ENCODE measurements at places on chromosomes 6 and 20. TPM values are rescaled to one million over a fixed set of nuclear protein-coding genes. Genes with fewer than 3 reads are reported as not detected.
A peak's percentile ranks its signal among the peaks of the same experiment; 100 is the strongest.

Gene XKR7
- 0.03 TPM for polyA plus RNA-seq

Gene FAM209B
- polyA plus RNA-seq = 0.28 TPM

Gene DCDC2
- 0.23 TPM for polyA plus RNA-seq

Gene GNAS-AS1
- 0.13 TPM for polyA plus RNA-seq

Gene CARMIL1
- polyA plus RNA-seq = 11.1 TPM

Gene RHAG
- 0.24 TPM for polyA plus RNA-seq

Gene FNDC1
- 0.84 TPM for polyA plus RNA-seq

Gene GABRR1
- polyA plus RNA-seq = 0.11 TPM

Gene CFAP206
- polyA plus RNA-seq = 0.24 TPM

Gene GLP1R
- polyA plus RNA-seq = 0.05 TPM

Gene LY6G6C
- polyA plus RNA-seq = not detected

DNA sequence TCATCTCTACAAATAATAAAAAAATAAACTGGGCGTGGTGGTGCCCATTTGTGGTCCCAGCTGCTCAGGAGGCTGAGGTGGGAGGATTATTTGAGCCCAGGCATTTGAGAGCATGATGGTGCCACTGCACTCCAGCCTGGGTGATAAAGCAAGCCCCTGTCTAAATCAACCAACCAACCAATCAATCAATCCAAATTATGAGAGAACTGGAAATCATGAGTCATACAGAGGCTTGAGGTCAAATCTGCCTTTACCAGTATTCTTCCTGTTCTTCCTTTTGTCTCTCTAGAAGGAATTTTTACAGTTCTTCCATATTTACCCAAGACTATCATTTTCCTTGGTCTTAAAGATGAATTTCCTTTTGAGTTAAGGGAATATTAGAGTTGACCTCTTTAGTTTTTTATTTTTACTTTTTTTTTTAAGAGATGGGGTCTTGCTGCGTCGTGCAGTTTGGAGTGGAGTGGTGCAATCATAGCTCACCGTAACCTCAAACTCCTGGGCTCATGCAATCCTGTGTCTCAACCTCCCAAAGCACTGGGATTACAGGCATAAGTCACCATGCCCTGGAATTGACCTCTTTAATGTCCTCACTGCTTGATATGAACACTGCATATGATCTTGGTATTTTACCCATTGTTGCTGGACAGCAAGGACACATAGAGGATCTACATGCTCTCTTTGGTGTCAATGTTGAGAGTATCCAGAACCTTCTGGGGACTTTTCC is 44.1 kb upstream of the TXNDC5 start:
- DNase-seq = no peak

GRCh38 chr6:130432838-130433237 is 67.0 kb downstream of the TMEM200A start:
- no peak for DNase-seq

- no peak for DNase-seq
Measured at GRCh38 chr6:32655203-32655710, 11.2 kb downstream of the HLA-DQB1 start.

DNA sequence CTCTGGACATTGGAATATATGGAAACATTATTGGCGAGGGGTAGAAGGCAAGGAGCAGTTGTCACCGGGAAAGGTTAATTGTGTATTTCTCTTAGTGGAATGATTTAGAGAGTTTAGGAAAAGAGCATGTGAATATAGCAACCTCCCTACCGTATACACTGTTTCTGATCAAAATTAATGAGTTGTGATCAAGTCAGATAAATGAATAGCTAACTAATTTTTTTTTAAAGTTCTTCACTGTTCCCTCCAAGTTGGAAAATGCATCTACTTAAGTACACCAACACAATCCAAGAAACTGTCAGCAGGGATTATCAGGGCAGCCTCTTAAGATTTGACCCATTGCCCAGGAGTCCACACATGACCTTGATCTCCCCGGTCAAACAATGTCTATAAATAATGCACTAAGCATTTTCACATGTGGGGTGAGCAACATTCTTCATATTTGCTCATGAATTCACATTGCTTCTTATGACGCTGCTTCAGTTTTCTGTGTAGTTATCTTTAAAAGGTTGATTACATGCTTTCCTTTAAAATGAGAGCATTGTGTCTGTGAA is 680.8 kb upstream of the NRSN1 start:
- DNase-seq = peak; percentile 53

DNA sequence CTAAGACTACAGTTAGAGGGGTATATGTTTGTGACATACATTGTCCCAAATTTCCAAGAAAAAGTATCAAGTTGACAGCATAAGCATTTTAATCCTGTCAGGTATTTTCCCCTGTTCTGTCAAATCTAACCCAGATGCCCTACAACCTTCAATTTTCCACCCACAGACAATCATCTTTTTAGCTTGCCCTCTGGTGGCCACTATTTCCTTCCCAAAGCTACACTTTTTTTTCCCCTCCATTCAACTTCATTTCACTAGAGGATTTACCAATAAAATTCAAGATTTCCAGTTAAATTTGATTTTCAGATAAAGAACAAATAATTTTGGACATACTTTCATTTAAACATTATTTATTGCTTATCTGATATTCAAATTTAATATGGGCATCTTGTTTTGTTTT is 286.6 kb downstream of the TENT5A start:
- no peak for DNase-seq

GRCh38 chr6:12132351-12133222 is 120.5 kb downstream of the HIVEP1 start:
- no peak for DNase-seq

DNA sequence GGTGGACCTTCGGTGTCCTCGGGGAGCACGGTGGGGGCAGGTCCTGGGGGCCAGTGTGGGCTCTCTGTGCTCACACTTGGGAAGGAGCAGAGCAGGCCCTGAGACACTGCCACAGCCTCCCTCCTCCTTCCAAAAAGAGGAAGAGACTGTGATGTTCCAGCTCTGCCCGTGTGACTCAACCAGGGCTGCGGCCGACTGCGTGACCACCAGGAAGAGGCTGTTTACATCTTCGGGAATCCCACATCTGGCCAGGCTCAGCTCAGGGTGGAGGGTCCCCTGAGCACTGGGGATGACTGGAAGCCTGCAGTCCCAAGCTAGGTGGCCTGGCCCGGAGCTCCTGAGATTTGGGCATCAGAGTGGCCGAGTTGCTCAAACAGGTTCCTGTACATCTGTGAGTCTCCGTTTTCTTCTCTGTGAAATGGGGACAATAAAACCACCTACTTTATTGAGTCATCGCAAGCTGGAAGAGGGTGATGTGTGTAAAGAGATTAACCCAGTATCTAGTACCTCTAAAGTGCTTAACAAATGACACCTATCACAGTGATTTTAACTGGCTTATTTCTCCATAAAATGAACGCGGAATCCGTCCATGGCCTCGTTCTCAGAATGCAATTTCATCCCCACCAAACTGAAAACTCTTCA is 242.1 kb downstream of the DLL1 start:
- no peak for DNase-seq

GRCh38 chr6:89372506-89372901 is 20.0 kb upstream of the UBE2J1 start:
- DNase-seq = no peak

DNA sequence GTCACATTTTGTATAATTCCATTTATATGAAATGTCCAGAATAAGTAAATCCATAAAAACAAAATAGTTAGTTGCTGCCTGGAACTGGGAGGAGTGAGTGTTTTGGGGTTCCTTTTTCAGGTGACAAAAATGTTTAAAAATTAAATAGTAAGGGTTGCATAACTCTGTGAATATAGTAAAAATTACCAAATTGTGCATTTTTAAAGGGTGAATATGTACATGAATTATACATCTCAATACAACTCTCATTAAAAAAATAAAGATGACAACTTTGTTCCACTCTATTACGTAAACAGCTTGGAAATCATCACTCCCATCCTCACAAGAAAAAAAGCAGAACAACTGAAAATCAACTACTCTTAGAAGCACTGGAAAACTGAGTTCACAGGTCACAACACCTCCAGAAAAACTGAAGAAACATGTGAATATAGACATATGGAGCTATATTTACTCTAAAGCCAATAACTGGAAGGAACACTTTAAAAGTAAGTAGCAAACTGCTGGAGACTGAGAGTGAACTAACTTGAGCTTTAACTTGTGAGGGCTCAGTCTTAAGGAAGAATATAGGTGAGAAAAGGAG is 40.0 kb downstream of the RANBP9 start:
- no peak for DNase-seq

DNA sequence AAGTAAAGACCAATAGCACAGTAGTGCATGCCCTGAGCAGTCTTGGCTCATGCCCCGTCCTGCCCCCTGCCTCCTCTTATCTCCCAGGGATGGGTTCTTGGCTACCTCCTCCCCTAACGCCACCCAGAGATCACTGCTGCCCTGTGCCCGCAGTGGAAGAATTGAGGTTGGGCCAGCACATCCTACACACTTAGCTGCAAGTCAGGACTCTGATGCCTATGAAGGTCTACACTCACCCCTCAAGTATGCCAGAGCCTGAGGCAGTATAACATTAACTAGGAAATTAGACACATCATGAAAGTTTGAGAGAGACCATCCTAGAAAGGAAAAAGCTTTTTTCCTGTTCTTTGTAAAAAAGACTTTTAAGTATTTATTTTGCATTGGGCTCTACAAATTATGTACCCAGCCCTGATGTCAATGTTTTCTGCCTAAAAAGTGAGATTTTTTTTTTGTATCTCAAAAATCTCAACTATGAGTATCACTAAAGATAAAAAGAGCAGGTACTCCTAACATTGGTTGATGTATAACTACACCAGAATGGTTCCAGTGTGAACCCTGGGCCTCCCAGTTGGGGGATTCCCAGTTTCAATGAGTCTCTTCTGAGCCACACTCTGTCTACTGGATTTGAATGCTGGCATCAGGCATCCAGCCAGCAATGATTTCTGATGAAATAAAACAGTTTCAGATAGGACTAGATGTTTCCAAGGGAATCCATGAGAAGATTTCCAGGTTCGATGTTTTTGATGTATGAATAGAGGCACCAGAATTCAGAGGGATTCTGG is 115.4 kb downstream of the ISM1 start:
- DNase-seq = no peak

GRCh38 chr20:19889011-19889953 is 127.9 kb upstream of the NAA20 start:
- DNase-seq = no peak

- no peak for DNase-seq
Measured at GRCh38 chr6:105855433-105855832, 230.7 kb upstream of the PRDM1 start.

GRCh38 chr20:4961746-4962145 is 39.6 kb downstream of the SLC23A2 start:
- no peak for DNase-seq

- DNase-seq = no peak
Measured at GRCh38 chr20:43766385-43766784, 39.6 kb upstream of the GTSF1L start.

DNA sequence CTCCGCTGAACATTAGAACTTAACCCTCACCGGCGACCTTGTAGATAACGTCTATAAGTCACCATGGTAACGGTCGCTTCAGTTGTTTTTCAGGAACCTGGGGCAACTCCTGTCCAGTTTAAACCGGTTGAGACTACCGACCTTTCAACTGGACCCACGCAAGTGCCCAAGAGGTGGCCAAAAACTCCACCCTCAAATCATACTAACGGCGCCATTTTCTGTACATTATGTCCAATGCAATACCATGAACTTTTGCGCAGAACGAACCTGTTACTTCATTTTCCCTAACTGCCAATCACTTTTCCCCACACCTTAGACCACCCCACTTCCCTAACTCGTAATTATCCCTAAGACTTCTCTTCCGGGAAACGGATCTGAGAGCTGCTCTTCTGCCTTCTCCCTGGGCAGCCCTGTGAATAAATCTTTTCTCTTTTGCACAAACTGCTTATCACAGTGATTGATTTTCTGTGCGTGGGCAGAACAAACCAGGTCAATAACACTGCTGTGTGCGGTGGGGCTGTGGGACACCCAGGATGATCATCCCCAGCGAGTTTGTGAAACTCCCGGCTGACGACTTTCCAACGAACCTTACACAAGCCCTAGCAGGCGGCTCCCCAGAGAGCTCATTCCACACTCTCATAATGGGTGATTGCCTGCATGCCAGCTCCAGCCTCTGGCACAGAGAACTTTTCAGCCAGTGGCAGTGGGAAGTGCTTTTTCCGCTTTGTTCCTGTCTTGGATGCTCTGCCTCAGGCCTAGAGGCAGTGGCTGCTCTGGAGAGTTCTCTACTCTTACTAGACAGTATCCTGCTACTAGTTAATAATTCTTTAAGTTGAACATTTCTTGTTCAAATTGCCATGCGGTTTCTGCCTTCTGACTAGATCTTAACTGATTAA is 28.6 kb downstream of the GPX5 start:
- DNase-seq = no peak

- no peak for DNase-seq
Measured at GRCh38 chr20:4875578-4876067, 125.7 kb downstream of the SLC23A2 start.

DNA sequence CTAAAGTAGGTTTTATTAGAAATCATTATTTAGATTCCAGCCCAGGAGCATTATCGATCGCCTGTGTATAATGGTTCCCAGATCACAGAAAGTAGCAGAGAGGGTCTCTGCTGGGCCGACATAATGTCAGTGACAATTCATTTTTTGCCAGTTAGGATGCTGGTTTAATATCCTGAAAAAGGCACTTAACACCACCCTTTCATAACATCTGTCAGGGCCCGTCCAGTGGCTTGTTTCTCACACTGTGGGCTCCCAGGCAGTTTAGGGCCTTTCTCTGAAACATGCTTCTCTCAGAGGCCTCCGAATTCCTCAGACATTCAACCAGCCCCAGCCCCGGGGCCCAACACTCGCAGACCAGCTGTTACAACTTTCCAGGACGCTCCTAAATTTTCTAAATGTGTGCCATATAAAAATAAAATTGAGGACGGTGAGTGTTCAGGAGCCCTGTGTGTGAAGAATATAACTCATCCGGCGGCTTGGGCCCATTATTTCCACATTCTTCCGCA is 108.6 kb upstream of the EYA4 start:
- no peak for DNase-seq

DNA sequence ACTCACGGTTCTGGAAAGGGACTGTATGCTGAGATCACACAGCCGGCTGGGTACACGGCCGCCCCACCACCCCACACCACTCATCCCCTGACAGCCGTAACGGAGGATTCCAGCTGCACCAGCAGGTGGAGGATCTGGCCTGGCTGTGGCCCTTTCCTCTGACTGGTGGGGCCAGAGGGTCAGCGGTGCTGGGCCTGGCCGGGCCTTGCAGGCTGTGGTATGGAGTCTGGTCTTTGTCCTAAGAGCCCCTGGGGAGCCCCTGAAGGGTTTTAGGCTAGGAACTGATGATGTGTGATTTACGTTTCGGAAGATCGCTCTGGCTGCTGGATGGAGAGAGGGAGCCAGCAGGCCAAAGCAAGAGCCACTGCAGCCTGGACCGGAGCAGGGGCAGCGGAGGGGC is 26.6 kb downstream of the NOL4L start:
- DNase-seq = no peak

- no peak for DNase-seq
Measured at GRCh38 chr20:54083459-54083858, 13.1 kb upstream of the BCAS1 start.

DNA sequence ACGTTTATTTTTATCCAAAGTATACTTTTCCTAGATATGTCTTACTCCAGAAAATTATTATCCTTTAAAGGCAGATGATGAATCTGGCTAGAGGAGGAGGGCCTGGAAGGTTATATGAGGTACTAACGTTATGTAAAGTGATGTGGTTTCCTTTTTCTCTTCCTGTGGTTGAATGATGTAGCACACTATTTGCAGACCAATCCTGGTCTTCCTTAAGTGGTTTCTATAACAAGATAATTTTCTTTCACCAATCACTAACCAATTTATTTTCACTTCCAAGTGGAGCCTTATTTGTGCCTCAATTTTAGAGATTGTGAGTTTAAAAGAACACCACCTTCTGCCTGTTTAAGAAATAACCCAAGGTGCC is 154.6 kb upstream of the SOX4 start:
- no peak for DNase-seq

- no peak for DNase-seq
Measured at GRCh38 chr6:3805448-3806123, 43.6 kb upstream of the FAM50B start.
